ENCODE measurements at places on chromosomes 1 and 21. TPM values are rescaled to one million over a fixed set of nuclear protein-coding genes. Genes with fewer than 3 reads are reported as not detected.
A peak's percentile ranks its signal among the peaks of the same experiment; 100 is the strongest.

DNA sequence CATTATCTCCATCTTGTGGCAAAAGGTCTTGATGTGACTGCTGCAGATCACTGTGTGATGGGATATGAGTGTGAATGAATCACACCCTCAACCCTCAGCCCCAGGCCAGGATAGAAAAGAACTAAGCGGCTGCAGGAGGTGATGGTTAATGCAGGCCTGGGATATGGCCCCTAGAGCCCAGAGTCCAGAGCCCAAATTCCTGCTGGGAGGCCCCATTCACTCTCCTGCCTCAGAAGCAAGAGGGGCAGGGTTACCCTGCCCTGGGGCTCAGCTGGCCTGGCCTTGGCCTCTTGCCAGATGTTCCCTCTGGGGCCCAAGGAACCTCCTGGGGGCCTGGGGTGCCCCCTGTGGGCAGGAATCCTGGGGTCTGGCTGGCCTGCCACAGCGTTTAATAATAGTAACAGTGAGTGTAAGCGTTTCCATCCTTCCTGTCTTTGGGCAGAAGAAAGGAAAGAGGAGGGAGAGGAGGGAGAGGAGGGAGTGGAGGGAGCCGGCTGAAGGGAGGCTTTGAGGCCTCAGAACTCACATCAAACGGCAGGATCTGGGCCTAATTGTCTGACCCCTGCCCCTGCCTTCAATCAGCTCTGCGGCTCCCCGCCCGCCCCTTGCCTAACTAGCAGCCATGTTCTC, 26.2 kb downstream of the DMAP1 start:
- peaks cover 12% of the 10 kb centered on the region for H3K4me1 ChIP-seq
- peak; percentile 29 for DNase-seq
- peak overlapping the region; percentile 14 for H3K27ac ChIP-seq
- no peaks in the 10 kb centered on the region for H3K27me3 ChIP-seq
- no peak overlapping the region for H3K4me3 ChIP-seq
- no peaks in the 10 kb centered on the region for H3K36me3 ChIP-seq

- no peak for DNase-seq
- H3K27ac ChIP-seq: no peak overlapping the region
- H3K4me1 ChIP-seq: no peaks in the 10 kb centered on the region
- H3K4me3 ChIP-seq: no peak overlapping the region
- no peaks in the 10 kb centered on the region for H3K27me3 ChIP-seq
- no peaks in the 10 kb centered on the region for H3K36me3 ChIP-seq
These were observed 652.9 kb downstream of the PLA2G4A start for GRCh38 chr1:187481581-187482148.

GRCh38 chr1:143661418-143662101, 310.2 kb downstream of the FAM72C start:
- H3K4me1 ChIP-seq: no peaks in the 10 kb centered on the region
- H3K4me3 ChIP-seq: no peak overlapping the region
- no peak overlapping the region for H3K27ac ChIP-seq
- DNase-seq: no peak

- DNase-seq: peak; percentile 80
- peak overlapping the region; percentile 59 for H3K27ac ChIP-seq
- H3K4me3 ChIP-seq: no peak overlapping the region
- H3K36me3 ChIP-seq: peaks cover 49% of the 10 kb centered on the region
- H3K27me3 ChIP-seq: no peaks in the 10 kb centered on the region
These were observed 37.2 kb upstream of the IPO9 start for GRCh38 chr1:201791779-201792173.

- no peak for DNase-seq
- no peak overlapping the region for H3K27ac ChIP-seq
- H3K36me3 ChIP-seq: no peaks in the 10 kb centered on the region
These were observed 1.6 kb downstream of the SLC44A3 start for GRCh38 chr1:94821636-94822305.

DNA sequence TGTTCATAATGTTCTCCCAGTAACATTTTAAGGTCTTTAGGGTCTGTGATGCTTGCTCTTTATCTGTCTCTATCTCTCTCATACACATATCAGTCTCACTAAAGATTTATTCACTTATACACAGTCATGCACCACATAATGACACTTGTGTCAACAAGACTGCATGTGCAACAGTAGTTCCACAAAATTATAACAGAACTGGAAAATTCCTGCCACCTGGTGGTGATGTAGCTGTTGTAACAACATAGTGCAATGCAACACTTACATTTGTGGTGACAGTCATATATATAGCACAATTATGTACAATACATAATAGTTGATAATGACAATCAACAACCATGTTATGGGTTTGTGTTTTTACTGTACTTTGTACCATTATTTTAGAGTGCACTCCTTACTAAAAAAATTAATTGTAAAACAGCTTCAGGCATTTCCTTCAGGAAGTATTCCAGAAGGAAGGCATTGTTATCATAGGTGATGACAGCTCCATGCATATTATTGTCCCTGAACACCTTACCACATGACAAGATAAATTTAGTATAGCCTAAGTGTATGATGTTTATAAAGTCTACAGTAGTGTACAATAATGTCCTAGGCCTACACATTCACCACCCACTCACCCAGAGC, 8.1 kb downstream of the TDRD5 start:
- H3K27me3 ChIP-seq: no peaks in the 10 kb centered on the region
- H3K4me1 ChIP-seq: no peaks in the 10 kb centered on the region
- H3K36me3 ChIP-seq: no peaks in the 10 kb centered on the region
- H3K27ac ChIP-seq: no peak overlapping the region
- no peak overlapping the region for H3K4me3 ChIP-seq

GRCh38 chr1:113320972-113321680, 69.2 kb upstream of the MAGI3 start:
- DNase-seq: peak; percentile 66
- H3K27me3 ChIP-seq: no peaks in the 10 kb centered on the region
- H3K4me3 ChIP-seq: no peak overlapping the region
- H3K27ac ChIP-seq: no peak overlapping the region
- H3K4me1 ChIP-seq: no peaks in the 10 kb centered on the region
- no peaks in the 10 kb centered on the region for H3K36me3 ChIP-seq

DNA sequence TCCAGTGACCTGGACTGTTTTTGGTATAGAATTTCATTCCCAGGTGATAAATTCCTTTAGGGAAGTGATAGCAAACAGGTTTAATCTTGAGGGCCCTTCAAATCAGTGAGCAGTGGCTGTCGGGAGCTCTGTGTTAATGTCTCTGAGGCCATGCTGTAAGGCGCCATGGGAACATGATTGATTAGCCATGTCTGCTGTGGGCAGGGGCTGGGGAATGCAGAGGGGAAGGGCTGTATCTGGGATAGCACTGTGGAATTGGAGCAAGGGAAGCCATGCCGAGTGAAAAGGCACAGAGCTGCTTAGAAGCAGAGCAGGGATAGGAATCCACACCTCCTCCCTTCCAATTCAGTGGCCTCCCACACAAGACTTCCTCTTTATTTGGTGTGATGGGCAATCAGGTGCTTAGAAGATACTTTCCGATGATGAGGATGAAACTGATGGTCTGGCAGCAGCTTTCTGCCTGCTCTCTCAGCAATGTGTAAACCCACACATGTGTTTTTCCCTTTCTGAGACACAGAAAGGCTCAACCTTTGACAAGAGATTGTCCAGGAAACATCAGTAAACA, 83.8 kb upstream of the SSX2IP start:
- no peak for DNase-seq
- no peaks in the 10 kb centered on the region for H3K36me3 ChIP-seq
- no peaks in the 10 kb centered on the region for H3K27me3 ChIP-seq
- peaks cover 2% of the 10 kb centered on the region for H3K4me1 ChIP-seq
- H3K27ac ChIP-seq: no peak overlapping the region

Gene AMY1C
- not detected for total RNA-seq

GRCh38 chr1:84208935-84209334, 64.9 kb downstream of the PRKACB start:
- peaks cover 1% of the 10 kb centered on the region for H3K36me3 ChIP-seq
- H3K4me1 ChIP-seq: no peaks in the 10 kb centered on the region
- DNase-seq: no peak
- H3K4me3 ChIP-seq: no peak overlapping the region

DNA sequence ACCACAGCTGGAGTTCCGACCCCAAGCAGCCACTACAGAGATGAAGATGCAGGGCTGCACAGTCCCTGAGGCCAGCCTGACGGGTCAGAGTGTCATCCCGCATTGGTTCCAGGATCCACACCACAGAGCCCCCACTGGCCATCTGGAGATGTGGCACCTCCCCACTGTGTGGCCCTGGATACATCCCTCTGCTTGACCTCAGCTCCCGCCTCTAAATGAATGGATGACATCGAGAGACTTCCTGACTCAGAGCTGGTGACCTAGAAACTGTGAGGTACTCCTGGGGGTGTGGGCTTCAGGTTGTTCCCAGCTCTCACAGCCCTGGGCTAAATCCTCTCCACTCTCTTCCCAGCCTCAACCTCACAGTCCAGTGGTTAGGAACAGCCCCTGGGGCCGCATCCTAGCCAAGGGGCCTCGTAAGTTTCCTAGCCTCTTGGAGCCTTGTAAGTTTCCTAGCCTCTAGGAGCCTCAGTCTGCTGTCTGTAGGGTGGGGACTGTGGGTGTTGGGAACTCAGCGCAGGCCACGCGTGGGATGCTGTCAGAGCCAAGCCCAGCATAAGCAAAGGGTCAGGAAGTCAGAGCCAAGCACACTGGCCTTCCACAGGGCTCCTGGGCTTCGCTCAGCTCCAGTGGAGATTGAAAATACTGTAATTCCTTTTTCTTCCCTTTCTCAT, 87.5 kb upstream of the RUNX3 start:
- H3K27me3 ChIP-seq: no peaks in the 10 kb centered on the region
- H3K27ac ChIP-seq: no peak overlapping the region
- H3K4me3 ChIP-seq: no peak overlapping the region
- H3K4me1 ChIP-seq: peaks cover 2% of the 10 kb centered on the region
- H3K36me3 ChIP-seq: no peaks in the 10 kb centered on the region

Gene KRTAP12-1
- total RNA-seq: not detected

DNA sequence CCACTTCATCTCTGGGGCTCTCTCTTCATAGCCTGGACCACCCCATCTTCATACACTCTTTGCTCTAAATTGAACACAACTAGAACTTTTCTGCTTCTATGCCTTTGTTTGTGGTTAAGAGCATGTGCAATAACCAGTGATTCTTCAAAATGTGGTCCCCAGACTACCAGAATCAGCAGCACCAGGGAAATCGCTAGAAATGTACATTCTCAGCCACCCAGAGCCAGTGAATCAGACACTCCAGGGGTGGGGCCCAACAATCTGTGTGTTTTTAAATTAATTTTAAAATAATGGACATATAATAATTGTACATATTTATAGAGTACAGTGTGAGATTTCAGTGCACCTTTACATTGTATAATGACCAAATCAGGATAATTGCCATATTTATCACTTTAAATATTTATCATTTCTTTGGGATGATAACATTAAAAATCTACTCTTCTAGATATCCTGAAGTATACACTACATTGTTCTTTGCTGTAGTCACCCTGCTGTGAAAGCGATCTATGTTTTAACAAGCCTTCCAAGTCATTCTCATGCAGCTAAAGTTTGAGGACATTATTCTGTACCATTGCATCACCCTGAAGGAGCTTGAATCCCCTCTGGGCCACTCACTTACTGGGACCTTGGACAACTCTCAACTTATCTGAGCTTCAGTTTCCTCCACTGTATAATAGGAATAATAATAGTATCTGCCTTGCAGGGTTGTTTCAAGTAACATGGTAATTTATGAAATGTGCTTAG, 10.8 kb downstream of the GRHL3 start:
- H3K27me3 ChIP-seq: peaks cover 34% of the 10 kb centered on the region
- H3K4me3 ChIP-seq: no peak overlapping the region
- DNase-seq: peak; percentile 71
- no peak overlapping the region for H3K27ac ChIP-seq

DNA sequence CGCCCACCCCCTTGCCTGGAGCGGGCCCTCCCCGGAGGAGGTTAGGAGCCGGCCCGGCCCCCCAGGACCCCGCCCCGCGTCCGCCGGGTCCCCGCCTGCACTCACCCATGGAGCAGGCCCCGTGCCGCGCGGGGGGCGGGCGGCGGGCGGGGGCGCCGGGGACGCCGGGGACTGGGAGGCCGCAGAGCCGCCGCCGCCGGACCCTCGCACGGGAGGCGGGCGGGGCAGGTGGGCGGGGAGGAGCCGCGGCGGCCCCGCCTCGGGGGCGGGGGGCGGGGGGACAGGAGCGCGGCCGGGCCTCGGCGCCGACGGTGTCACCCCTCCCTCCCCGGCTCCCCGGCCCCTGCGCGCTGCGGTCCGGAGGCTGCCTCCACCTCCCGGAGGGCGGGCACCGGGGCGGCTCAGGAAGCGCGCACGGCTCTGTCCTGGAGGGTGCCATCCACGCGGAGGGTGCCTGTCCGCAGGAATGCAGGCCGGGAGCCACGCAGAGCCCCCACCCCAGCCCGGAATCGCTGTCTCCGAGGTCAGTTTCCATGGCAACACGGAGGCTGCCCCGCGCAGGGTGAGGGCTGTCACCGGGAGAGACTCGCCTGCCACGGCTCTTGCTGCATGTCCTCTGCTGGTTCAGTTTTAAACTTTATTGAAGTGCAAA, 5.9 kb upstream of the PLEKHG5 start:
- H3K27me3 ChIP-seq: peaks cover 18% of the 10 kb centered on the region
- DNase-seq: peak; percentile 50
- H3K36me3 ChIP-seq: no peaks in the 10 kb centered on the region
- peak overlapping the region; percentile 59 for H3K4me3 ChIP-seq
- H3K27ac ChIP-seq: no peak overlapping the region
- no peaks in the 10 kb centered on the region for H3K4me1 ChIP-seq

Gene TFF1
- total RNA-seq: not detected

DNA sequence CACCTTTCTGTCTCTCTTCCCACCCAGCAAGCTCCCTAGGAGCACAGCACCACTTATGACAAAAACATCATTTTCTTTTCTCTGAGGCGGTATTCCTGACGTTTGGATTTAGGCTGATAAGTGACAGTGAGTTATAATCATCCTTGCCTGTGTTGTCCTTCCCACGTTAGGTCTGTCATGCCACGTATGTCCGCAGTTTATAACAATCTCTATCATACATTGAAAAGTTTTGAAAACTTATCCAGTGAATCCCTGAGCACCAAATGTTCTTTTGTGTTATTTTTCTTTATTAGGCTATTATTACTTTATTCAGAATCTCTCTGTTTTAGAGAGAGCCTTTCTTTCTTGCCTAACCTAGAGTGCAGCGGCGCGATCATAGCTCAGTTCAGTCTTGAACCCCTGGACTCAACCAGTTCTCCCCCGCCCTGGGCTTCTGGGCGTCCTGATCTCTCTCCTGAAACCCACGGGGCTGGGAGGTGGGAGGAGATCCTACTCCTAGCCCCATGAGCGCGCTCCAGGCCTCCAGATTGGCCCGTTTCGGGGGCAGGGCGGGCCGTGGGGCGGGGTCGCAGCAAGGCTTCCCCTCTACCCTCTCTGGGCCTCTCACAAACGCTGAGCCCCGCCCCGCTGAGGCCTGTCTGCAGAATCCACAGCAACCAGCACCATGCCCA, at the start of gene GSTM2:
GSTM2 (plus strand) TSS at position 606 of the 671 bp plus-strand sequence; CDS start at position 665, 59 bp downstream.
- no peaks in the 10 kb centered on the region for H3K27me3 ChIP-seq
- no peaks in the 10 kb centered on the region for H3K36me3 ChIP-seq

GRCh38 chr21:29449306-29449950, 150.7 kb downstream of the BACH1 start:
- H3K27me3 ChIP-seq: no peaks in the 10 kb centered on the region
- no peak for DNase-seq
- H3K4me3 ChIP-seq: no peak overlapping the region
- H3K27ac ChIP-seq: no peak overlapping the region
- H3K4me1 ChIP-seq: no peaks in the 10 kb centered on the region
- no peaks in the 10 kb centered on the region for H3K36me3 ChIP-seq

All from fibroblast of lung (primary cell).